H9 (cell line): ENCODE measurements at places on chromosomes 2 and 18.

- no peak for DNase-seq
Measured at GRCh38 chr18:62683935-62684334, 31.4 kb upstream of the PHLPP1 start.

GRCh38 chr18:35495536-35496314, 2.0 kb downstream of the INO80C start:
- no peak for DNase-seq

- DNase-seq: no peak
Measured at GRCh38 chr2:231928901-231929725, 2.9 kb upstream of the NPPC start.

- DNase-seq: no peak
Measured at GRCh38 chr2:182744490-182744889, 28.4 kb downstream of the DNAJC10 start.

- DNase-seq: no peak
Measured at GRCh38 chr2:215743066-215743465, 270.3 kb downstream of the MREG start.

- DNase-seq: no peak
Measured at GRCh38 chr2:47815764-47816163, 32.8 kb downstream of the MSH6 start.

- no peak for DNase-seq
Measured at GRCh38 chr2:144508172-144508851, 11.6 kb downstream of the ZEB2 start.

- DNase-seq: no peak
Measured at GRCh38 chr2:239296020-239296932, 104.5 kb downstream of the HDAC4 start.

DNA sequence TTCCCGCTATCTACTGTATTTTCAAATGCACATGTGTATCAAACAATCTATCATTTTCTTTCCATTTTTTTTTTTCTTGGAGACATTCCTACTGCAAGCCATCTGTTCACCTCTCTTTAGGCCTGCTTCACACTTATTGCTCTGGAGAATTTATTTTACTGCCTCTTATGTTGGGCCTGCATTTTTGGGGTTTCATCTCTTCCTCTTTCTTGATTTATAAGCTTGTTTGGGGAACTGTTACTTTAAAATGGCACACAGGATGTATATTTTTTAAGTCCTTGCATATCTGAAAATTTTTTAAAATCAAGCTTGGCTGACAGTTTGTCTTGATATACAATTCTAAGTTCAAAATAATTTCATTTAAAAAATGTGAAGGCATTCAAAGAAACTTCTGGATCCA, 3.5 kb upstream of the RAB27B start:
- no peak for DNase-seq

DNA sequence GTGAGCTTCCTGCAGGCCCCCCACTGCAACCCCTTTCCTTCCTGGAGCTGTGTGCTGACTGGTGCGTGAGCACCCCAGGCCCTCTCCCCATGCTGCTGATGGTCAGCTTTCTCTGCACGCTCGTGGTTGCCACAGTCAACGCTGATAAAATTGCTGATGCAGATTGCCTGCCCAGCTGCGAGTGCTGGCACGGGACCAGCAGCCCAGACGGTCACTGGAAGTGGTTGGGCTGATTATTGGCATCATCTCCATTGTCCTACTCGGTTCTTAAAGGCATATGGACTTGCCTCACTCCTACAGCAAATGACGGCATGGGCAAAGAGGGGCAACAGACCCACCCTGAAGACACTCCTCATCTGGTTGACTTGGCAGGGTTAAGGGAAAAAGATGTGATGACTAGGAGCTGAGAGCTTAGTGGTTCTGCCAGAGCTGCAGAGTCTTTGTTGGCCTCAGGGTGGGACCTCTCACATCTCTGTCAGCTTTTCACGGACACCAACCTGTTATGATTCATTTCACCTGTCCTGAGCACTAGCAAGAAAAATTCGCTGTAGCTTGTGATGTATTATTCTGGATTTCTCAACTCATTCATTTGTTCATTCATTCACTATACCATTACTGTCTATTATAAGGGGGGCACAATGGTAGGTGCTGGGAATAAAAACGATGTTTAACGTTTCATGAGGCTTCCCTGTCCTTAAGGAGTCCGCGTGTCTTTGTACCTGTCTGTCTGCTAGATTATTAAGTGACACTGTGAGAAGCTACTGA, 38.4 kb downstream of the PAX8 start:
- no peak for DNase-seq

GRCh38 chr2:130762031-130762909, 6.9 kb downstream of the AMER3 start:
- DNase-seq: no peak

DNA sequence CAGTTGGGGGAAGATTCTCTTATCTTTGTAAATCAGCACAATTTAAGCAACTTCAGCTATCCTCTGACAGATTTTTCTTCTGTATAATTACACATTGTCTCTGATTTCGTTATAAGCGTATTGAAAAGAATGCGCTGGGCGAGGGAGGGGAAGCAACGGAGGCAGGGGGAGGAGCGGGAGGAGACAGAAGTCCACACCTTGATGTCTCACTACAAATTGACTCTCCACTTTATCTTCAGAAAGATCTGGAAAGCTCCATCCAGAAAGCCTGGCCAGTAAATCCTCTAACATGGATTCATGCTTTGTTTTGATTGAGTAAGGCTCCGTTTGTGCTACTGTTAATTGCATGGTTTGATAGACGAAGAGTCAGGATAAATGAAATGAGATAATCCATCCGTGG, 76.6 kb downstream of the SMIM21 start:
- DNase-seq: no peak

DNA sequence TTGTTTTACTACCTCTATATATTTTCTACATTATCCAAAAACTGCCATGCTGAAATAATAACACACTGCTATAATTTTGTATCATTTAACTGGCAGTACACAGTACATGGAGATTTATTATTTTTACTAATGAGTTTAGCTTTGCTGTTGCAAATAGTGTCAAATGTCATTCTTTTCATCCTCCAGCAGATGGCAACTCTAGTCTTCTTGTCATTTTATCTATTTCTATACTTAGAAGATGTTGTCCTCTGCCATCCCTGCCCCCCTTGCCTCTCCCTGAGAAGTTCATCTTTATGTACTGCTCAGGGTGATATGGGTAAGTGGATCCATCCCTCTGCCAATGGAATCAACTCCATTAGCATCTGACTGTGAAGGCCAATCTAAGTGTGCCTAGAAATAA, 21.7 kb upstream of the LRRTM1 start:
- no peak for DNase-seq

GRCh38 chr18:66109981-66110380, 359.2 kb downstream of the CDH7 start:
- DNase-seq: no peak

GRCh38 chr2:123958011-123958410, 67.1 kb upstream of the CNTNAP5 start:
- no peak for DNase-seq

GRCh38 chr2:201008296-201008829, 44.9 kb upstream of the ORC2 start:
- no peak for DNase-seq

DNA sequence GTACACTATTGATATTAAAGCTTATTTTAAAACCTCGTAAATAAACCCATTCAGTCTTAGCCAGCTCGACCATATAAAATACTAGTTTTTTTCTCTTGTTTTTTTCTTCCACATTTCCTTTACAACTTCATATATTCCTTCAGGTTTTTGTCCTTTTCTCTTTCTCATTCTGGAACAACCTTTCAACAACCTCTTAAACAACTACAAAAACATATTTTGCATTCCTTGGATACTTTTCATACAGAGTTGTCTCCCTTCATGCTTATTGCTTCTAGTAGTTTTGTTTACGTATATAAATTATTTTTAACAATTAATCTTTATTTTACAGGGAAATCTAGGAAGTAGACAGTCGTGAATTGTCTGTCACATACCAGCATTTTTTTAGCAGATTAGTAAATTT, 41.2 kb downstream of the COMMD1 start:
- DNase-seq: no peak

DNA sequence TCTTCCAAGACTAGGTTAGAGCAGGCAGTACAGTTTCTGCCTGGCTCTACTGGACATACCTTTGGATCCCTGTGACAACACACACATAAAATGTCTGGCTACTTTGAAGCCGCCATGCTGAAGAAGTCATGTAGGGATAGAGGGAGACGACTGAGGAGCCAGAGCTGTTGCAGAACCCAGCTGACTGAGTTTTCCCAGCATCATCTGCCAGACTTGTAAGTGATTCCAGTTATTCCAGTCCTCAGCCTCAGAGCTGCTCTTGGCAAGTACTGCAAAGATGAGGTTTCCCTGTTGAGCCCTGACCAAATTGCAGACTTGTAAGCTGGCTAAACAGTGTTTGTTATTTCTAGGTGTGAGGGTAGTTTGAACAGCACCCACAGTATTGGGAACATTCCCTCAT, 31.5 kb upstream of the TSPYL6 start:
- no peak for DNase-seq

- no peak for DNase-seq
Measured at GRCh38 chr2:39232141-39232540, 11.6 kb downstream of the CDKL4 start.

DNA sequence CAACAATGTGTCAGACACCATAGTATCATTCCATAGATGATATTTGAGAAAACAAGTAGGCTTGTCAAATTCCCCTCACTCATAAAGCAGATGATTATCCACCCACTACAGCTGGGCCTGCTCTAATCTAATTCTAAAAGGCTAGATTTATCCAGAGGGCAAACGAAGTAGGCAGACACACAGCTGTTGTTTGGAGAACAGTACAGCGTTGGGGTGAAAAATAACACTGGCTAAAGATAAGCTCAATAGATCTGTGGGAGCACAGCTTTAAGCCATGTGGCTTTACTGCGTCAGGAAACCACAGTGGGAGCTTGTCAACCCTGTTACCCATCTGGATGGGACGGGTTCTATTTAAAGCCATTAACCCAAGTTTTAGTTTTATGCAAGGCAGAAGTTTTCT, 48.9 kb upstream of the COBLL1 start:
- DNase-seq: no peak

- no peak for DNase-seq
Measured at GRCh38 chr18:49565612-49566011, 3.8 kb downstream of the LIPG start.

DNA sequence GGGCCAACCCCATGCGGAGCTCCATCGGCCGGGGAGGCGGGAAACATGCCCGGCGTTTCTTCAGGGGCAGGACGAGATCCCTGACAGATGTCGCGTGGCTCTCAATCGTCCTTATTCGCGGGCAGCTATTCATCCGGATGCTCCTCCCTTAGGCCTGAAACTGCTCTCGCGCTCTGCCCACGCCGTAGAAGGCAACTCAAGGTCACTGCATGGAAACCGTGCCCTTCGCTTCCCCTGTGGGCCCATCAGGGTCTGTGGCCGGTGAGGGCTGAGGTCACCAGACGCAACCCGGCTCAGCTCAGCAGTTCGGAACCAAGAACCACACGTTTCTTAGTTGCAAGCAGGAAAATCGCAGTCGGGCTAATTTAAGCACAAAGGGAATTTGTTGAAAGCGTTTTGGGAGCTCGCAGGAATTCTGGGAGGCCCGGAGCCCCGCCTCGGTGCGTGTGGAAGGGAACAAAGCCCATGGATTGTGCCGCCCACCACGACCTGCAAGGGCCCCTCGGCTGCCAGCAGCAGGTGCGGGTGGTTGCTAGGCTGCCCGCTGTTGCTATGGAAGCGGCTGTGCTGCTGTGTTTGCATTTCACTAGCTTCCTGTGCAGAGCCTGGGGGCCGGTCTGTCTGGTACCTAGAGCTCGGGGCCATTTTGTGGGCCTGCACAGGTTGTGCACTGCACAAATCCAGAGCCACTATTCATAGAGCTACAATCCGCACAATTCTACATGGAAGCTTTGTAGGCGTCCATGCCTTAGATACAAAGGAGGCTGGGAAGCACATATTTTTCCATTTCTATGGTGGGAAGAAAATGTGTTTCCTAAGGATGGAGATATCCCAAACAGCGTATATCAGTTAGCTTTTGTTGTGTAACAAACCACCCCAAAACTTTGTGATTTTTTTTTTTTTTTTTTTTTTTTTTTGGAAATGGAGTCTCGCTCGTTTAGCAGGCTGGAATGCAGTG, 6.0 kb upstream of the ALLC start:
- DNase-seq: peak; percentile 92

DNA sequence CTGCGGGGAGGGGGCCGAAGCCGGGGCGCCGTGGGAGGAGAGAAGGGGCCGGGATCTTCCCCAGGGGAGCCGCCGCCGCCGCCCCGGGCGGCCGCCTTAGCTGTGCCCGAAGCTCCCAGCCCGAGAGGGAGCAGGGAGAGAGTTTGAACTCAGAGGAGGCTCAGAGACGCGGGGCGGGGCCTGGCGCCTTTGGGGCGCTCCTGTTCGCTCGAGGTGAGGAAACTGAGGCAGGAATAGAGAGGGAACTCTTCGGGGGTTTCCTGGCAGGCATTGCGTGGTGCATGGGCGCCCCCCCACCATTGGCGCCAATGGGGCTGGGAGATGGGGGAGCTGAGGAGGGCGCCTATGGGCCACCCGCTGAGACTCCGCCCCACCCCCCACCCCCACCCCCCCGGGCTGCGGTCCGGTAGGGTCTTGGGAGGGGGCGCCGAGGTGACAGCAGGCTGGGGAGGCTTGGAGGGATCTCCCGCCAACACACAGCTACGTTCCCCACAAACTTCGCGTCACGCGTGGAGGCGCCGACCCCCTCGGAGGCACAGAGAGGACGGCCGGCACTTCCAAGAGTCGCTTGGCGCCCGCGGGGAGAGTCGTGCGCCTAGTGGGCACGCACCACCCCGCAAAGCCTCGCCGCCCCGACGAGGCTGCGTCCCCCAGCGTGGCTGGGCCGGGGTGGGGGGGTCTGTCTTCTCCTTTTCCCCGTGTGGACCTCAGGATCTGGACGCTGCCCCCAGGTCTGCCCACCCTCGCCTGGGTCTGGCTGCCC, 680 bp downstream of the CTDSP1 start:
- peak; percentile 60 for DNase-seq

DNA sequence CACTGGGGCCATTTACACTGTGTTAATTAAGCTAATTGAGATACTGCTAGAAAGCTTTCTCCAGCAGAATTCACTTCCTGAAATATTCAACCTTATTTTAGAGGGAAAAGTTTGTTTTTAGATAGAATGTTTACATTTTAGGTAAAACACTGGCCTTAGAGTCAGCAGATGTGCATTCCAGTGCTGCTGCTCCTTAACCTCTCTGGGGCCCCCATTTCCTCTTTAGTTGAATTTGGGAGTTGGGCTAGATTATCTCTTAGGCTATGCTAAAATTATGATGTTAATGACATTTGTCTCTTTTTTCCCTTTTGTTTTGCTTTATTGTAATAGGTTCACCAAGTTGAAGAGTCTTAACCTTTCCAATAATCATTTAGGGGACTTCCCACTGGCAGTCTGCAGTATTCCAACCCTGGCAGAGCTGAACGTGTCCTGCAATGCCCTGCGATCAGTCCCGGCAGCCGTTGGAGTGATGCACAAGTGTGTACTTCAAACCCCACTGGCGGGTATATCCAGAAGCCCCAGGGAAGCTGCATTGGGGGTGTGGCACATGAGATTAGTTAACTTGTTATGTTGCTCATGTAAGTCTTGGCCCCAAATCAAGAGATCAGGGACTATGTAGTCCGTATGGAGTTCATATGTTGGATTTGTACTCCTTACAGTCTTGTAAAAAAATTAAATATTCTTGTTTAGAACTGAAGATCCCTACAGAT, 179.5 kb downstream of the PHLPP1 start:
- no peak for DNase-seq
